Stimulated activated CD8-positive, alpha-beta memory T cell treated with anti-CD3 and anti-CD28 coated beads, Interleukin-7, amount 100 ng/mL, for 1 hour (primary cell): ENCODE measurements at places on chromosomes 2 and 18.

GRCh38 chr2:105820691-105821090, 76.0 kb downstream of the NCK2 start:
- no peak for DNase-seq

DNA sequence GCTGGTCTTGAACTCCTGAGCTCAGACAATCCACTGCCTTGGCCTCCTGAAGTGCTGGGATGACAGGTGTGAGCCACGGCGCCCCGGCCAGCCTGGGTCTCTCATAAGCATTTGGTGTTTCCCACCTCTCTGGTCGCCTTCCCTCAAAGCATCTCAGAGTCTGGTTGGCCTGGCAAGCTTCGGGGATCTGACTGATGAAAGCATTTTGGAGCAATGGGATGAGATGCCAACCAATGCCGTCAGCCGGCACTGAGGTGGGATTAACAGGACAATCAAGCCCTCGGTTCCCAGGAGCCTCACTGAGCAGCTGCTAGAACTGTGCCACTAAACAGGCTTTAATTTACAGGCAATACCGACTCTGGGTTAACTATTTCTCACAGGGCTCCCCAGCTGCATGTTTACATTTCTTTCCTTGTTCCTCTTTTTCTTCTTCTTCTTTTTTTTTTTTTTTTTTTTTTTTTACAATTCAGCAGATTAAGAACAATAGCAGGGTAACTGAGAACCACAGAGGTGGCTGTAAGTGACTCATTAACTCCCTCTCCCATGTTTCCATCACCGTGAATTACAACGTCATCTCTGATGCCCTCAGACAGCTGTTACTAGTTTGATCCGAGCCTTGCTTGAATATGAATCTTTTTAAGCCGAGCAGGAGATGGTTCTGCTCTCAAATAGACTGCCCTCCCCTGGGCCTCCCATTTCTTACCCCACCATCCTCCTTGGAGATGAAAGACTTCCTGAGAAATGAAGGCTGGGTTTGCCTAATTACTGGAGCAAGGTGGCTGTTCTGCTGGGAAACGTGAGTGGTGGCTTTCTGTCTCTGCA, 37.9 kb downstream of the ODC1 start:
- DNase-seq = no peak

GRCh38 chr2:12217175-12217574, 470.7 kb downstream of the LPIN1 start:
- DNase-seq = no peak

GRCh38 chr2:16114836-16115235, 174.5 kb downstream of the MYCN start:
- no peak for DNase-seq

DNA sequence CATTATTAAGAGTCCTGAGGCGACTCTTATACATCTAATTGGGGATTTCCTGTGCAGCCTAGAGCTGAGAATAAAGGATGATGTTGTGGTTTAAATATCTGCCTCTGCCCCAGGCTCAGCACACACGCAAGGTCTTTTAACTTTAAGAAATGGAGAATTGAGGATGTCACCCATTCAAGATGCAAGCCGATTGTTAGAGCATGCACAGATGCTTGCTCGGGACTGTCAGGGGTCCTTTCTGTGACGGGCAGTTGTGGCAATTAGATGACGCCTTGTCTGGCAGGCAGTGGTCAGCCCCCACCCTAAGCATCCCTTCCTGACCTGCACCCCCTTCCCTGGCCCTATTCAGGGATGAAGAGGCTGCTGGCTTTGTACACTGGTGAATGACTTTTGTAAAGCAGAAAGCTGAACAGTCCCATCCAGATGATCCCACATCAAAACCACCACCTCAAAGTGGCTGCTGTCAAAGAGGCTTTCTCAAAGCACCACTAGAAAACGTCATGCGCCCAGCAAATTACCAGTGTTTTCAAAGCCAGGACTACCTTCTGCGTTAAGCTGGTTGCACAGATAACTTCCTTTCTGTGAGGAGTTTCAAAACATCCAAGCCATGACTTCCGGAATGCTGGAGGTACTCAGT, 23.7 kb downstream of the FAM178B start:
- peak; percentile 52 for DNase-seq

DNA sequence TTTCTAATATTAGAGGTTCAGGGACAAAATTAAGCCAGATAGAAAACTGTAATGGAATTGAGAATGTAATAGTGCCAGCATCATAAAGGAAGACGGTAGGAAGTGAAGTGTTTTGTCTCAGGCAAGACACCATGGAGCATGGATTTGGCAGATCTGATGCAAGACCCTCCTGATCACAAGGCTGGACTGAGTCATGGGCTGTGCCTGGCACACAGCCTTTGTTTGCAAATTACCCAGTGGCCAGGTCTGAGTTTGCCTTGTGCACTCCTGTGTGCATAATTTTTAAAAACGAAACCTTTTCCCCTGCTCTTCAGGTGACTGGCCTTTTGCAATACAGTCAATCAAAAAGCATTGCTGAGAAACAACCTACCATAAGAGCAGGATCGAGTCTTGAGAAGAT, 2.0 kb upstream of the UPP2 start:
- no peak for DNase-seq

DNA sequence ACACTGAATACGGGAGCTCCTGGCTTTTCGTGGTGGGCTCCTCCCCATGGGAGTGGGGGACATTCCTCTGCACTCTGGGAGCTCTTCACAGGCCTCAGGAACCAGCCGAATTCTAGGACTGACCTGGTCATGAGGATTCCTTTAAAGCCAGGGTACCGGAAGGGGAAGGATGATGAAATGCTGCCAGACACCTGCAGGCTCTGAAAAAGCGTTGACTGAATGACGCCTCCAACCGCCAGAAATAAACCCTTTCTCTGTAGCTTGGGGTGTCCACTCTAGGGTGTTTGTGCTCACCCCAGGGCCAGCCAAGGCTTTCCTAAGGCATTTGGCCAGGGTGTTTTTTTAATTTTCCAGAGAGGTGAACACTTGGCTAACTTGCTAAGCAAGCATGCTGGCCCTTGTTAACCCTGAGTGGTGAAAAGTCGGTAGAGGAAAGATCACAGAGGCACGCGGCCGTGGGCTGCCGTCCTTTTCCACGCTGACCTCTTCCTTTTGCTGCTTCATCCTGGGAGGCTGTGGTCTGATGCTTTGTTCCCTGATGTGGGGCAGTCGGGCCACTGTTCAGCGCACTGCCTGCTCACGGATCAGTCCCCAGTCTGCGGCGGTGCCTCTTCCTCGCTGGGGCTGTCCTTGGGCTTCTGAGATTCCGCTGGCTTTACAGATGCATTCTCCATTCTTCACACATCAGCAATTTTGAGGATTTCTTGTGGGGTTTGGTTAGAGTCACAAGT, 32.0 kb downstream of the IMPA2 start:
- DNase-seq = no peak

DNA sequence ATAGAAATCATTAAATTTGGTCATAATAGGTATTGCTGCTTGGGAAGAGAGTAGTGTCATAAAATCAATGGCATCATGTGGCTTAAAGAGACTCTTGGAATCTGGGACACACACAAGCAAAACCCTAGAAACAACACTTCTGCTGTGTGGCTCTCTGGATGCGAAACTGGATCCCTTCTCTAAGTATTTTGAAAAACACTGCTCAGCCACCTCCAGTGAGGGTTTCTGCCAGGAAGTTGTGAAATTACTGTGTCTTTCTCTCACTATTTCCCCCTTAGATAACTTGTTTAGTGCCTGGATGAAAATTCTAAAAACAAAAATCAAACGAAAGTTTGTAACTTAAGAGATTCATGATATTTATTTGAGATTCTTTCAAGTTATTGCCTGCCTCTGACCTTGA, 163.8 kb downstream of the RHBDD1 start:
- no peak for DNase-seq

DNA sequence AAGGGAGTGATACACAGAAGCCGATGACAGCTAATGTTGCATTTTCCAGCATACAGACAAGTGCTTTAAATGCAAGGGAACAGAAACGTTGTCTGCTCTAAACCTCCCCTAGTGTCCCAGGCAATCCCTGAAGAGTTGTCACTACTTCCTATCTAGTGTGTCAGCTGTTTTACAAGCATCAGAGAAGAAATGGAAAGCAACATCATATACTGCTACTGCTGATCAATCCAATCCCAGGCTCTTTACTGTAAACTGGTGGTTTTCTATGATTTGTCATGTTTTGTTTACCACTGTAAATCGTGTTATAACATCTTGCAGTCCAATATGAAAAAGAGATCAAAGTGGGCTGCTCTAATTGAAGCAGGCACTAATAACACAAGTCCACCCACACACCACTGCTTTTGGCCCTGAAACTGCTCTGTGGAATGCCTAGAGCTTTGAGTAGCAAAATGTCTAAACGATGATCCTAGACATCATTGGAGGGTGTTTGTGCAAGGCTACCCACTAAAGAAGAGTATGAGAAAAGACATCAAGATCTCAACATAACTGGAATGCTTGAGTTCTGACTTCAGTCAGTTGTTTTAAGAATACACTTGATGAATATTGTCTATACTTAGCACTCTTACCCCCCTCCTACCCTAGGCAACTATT, 18.1 kb upstream of the ROCK1 start:
- DNase-seq = no peak

- no peak for DNase-seq
These were observed 262.6 kb upstream of the THUMPD2 start for GRCh38 chr2:40041422-40042382.

- DNase-seq = no peak
These were observed at the start of gene RAB31 for GRCh38 chr18:9708057-9708433. Gene RAB31, plus strand, starts transcription at chr18:9708301. Its CDS starts 105 bp downstream, at chr18:9708406.
